ENCODE measurements at places on chromosomes 7 and 10.

DNA sequence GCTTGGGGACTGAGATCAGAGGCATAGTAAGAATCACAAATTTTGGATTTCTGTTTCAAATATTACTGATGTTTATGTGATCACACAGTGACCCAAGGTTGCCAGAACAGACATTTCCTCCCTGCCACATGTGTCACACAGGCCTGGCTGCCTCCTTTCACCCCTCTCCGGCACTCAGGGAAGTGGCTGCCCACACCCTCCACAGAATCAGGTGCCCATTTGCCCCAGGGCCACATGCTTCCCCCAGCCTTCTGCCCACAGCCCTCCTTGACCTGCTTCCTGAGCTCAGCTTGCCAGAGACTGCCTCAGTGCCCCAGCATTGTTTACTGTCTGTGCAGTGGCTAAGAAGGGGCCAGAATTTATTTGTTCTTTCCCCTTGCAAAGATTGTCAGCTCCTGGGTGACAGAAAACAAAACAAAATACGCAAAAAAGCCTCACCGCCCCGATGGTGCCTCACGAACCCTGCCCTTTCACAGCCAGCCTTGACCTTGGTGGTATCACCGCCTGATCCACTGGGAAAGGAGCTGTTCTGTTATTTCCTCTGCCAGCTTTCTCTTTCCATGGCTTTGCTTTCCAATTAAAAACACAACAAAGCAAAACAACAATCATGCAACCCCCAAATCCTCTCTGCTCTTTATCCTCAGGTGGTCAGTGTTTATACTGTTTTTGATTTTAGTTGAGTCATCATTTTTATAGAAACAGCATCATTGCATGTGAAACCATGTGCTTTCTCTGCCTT is 52.8 kb downstream of the CHN2 start:
- no peak for DNase-seq

- DNase-seq, result peak; percentile 85
These were observed 127.8 kb downstream of the CELF2 start for GRCh38 chr10:11145495-11145855.

DNA sequence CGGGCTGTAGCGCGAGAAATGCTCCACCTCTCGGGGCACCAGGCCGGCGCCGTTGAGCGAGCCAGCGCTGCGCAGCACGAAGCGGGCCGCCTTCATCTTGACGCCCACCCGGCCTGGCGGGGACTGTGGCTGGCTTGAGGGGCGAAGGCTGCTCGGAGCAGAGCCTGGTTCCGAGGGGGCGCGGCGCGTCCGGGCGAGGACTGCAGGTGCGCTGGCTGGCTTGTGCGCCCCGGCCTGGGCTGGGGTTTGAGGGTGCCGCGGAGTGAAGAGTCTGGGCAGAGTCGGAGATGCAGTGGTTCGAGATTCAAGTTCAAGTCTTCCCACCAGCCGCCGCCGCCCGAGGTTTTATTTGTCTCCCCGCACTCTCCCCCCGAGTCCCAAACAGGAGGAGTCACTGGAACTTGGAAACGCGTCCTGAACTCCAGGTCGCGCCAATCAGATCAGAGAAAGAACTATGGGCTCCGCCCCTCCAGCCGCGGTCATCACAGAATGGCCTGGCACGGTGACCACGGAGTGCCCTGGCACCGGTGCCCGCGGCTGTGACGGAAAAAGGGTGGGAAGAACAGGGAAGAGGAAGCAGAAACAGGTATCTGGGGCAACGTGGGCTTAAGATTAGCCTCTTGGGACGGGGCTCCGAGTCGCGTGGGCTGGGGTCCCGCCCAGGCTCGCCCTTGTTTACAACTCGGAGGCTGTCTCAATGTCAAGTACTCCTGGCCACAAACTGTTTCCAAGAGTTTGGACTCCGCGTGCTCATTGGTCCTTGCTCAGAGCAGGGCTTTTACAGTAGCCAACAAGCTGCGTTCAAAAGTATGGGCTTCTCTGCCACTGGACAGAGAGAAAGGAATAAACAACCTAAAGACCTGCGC is at the start of gene PDK4:
PDK4 (minus strand) TSS at position 319 of the 866 bp plus-strand sequence; CDS start at position 96, 223 bp downstream.
- DNase-seq, result no peak

DNA sequence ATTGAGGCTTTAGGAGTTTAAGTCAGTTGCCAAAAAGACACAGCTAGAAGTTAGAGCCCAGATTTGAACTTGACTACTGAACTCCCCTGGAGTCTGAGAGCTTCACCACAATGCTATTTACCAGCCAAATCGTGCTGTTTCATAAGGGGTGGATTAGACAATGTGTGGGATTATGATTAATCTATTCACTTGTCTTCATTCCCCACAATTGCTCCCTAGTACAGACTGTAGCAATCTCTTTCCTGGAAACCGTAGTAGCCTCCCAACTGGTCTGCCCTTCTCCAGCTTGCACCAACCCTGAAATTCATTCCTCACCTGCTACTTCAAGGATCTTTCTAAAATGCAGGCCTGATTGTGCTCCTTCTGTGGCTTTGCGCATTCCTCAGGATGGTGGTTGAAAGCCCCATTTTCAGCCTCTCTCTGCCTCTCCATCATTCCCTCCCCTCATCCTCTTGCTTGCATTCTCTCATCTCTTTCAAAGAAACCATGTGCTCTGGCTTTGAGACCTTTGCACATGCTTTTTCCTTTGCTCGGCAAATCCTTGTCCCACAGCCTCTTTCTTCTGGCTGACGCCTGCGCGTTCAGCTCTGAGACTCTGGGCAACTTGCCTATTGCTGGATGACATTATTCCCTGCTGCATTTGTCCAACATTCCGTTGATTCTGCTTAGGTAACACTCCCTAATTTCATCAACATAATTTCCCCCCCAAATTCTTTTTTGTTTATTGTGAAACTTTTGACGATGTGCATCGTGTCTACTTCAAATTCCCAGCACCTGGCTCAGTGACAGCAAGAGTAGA is 145.1 kb downstream of the ADRA2A start:
- no peak for DNase-seq

DNA sequence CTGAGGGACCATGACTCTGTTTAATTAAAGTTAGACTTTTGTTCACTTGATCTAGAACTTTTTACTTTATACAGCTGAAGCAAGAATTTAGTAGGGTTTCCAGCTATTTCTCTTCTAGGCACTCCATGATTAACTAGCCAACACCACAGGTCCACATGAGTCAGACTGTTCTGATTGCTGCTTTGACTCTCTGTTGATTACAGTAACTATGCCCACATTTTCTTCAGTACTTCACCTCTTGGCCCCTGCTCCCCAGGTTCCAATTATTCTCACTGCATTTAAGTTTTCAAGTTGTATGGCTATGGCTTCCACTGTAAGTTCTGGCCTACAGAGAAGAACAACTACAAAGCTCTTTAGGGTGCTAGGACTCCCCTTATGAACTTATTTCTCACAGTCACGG is 737.2 kb upstream of the IGFBP3 start:
- DNase-seq, result no peak

DNA sequence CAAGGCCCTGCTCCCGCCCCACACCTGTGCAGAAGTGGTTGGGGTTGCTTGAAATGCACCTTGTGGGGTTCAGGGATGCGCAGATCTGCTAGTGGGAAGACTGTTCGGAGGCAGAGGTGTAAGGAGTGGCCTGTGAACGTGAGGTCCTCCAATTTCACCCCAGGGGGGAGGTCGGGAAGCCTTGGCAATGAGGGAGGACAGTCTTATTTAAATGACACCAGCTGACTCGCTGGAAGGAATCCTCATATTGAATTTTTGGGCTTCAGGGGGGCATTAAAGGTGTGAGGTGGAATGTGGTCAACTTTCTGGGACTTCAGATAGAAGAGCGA is 218.8 kb upstream of the CELF2 start:
- DNase-seq, result no peak

DNA sequence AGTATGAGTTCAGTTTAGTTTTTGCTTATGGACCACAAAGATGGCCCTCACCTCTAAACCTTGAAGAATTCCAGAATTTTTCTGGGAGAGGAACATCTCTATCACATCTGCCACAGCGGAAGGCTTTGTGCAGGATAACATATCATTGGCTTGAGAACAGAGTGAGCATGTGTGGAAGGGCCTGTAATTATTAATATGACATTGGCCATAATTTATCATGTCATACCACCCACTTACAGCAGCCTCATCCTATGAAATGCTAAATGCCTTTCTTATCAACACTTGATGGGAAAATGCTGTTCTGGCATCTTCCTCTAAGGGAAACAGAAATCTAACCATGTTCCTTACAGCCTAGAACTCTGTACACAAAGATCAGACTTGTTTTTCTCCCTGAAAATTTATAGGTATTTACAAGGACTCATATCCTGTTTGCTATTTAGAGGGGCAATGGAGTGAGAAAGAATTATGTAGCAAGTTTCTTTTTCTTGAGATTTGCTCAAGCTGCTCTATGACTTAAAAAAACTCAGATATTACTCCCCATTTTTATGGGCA is 817.3 kb downstream of the LRMDA start:
- DNase-seq, result no peak

DNA sequence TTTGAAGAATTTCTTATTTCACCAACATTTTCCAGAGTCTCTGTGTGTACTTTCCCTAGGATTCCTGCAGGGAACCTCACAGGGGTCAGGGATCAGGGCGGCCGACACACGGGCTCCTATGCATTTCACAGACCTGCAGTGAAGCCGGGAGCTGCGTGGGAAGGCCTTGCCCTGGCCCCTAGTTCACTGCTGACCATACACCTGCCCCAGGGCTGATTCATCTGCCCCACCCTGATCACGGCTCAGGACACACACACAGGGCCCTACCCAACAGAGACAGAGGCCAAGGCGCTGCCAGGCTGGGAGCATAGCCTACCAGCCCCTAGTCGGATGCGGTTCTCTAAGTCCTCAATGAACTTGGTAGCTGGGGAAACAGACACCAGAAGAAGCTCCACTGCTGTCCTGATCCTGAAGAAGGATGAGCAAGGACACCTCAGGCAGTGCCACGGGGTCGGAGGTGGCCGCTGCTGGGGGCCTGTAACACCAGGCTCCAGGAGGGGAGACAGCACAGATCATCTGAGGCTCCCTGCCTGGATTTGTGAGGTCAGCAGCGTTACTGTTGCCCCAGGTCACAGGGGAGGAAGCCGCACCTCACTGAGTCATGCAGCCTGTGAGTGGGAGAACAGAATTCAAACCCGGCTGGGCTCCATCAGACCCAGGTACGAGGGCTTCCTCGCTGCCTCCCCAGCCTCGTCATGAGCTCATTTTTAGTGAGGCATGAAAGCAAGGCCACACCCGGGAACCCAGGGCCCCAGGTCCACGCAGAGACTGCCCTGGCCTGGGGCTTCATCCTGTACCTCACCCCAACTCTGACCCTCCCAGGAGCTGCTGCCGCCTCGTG is 278.8 kb upstream of the PPP2R2D start:
- no peak for DNase-seq

- DNase-seq, result no peak
These were observed 3.2 kb downstream of the FRMD4A start for GRCh38 chr10:14327527-14327926.

- no peak for DNase-seq
These were observed 95.7 kb downstream of the COL13A1 start for GRCh38 chr10:69897432-69897831.

- DNase-seq, result no peak
These were observed 23.3 kb upstream of the AGBL3 start for GRCh38 chr7:134963036-134963435.

DNA sequence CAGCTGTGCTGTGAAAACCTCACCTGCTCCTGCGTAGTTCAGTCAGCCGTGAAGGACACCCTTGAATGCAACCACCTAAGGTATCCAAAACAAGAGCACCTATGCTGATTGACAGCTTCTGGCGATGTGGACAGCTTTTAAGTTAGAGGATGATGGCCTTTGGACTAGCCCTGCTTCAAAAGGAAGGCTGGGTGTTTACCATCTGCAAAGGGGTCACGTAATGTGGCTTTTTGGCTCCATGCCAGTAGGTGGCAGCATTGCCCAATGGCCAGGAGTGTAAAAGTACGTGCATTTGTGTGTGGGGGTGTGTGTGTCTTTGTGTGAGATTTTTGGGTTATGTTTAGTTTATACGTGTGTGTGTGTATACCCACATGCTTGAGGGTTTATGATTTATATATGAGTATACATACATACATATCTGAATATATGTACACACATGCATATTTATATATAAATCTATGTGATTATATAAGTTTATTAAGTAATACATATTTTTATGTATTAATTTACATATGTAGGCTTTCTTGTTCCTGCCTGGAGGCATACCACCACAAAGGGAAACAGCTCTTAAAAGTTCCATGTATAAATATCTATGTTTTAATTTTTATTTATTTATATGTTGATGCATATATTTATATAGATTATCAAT is 236.3 kb upstream of the ANKRD30A start:
- peak; percentile 72 for DNase-seq

GRCh38 chr7:116509982-116510579 is 10.5 kb downstream of the CAV2 start:
- no peak for DNase-seq

DNA sequence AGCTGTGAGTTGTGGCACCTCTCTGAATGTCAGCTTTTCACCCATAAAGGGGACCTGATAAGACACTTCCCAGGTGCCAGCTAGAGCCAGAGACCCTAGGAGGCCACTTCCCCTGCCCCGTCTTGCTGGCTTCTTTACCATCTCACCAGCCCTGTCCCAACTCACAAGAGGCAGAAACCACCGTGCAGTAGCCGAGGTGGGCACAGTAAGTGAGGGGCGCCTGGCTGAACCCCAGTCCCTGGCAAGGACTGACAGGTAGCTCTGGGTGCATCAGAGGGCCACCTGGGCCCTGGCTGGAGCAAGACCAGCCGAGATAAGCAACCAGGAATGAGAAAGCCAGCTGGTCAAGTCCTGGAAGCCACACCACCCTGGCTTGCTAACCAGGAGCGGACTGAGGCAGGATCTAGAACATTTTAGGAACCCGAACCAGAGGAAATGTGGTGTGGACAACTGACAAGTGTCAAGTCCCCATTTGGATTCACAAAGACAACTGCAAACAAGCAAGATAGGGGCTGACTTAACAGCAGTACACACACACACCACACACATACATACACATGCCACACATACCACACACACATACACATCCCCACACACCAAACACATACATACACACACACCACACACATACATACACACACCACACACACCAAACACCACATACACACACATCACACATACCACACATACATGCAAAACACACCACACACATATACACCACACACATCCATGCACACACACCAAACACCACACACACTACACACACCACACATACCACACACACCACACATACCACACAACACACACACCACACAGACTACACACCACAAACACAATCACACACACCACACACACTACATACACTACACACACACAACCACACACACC is 20.8 kb downstream of the OGDHL start:
- no peak for DNase-seq

- DNase-seq, result no peak
These were observed 129.6 kb upstream of the MKLN1 start for GRCh38 chr7:131197920-131198615.

GRCh38 chr7:128777156-128778123 is 1.8 kb upstream of the OPN1SW start:
- no peak for DNase-seq

DNA sequence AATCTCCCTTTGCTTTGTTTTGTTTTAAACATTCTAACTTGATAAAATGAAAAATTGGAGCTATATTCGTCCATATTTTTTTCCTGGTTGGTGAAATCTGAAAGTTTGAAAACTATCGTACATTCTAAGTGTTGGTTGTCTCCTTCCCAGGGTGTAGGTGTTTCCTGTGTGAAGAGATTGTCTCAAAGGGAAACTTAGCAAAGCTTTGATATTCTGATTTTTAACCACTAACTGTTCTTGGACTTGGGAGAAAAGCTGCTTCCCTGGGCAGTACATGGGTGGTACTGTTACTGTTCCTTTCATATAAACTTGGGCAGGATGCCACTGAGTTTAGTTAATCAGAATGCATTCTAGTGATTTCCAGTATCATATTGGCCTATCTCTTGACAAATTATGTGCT is 253.5 kb upstream of the LRGUK start:
- DNase-seq, result no peak

- DNase-seq, result no peak
These were observed 7.5 kb upstream of the ZKSCAN1 start for GRCh38 chr7:100007887-100008286.

All from activated effector memory CD4-positive, alpha-beta T cell treated with anti-CD3 and anti-CD28 coated beads, Interleukin-2, amount 50 U/mL, for 16 hours (primary cell).